ENCODE measurements at places on chromosomes 7 and 10.
A peak's percentile ranks its signal among the peaks of the same experiment; 100 is the strongest.

- DNase-seq: no peak
These were observed 29.5 kb downstream of the DPY19L1 start for GRCh38 chr7:35007768-35008167.

DNA sequence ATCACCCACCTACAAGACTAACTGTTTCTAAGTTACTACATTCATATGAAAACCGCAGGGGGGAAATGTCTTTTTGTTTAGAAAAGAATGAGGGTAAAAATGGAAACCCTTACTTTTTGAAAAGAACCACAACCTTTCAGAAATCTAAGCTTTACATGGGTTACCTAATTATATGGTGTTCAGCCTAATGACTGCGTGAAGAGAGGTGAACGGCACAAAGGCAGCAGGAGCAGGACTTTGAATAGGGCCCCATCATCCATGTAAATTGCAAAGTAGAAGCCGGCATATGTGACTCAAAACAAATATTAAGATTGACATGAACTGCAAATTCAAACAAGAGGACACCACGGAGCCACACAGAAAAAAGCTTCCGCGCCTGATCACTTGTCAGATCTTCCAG lies 25.1 kb downstream of the NEBL start:
- no peak for DNase-seq

GRCh38 chr7:116772423-116772863 lies 89.9 kb upstream of the CAPZA2 start:
- DNase-seq: no peak

GRCh38 chr7:148921806-148922205 lies 37.7 kb upstream of the EZH2 start:
- no peak for DNase-seq

DNA sequence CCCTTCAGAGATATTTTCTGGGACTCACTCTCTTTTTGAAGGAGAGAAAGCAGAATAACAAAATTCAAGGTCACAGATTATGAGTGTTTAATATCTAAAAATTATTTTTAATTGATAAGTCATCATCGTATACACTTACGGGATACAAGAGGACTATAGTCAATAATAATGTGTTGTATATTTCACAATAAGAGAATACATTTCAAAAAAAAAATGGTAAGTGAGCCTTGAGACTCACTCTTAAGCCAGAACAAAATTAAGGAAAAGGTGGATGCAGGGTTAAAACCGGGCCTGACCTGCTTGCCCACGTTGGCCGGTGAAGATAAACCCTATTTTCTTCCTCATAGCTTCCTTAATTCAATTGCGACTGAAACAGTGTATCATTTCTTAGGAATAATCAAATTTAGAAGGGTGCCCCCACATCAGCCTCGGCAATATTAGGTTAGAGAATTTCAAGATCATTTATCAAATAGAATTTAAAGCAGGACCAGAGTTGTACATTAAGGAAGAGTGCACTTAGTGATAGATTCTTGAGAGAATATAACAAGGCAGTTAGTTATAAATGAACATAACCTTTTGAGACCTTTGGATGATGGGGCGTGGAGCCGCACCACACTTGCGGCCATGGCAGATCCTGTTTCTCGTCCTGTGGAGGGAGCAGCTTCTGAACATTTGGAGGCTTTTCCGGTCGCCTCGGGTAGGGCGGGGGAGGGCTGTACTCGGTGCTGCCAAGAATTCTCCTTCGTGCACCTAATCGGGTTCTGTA lies 321.8 kb downstream of the PAXIP1 start:
- DNase-seq: no peak

DNA sequence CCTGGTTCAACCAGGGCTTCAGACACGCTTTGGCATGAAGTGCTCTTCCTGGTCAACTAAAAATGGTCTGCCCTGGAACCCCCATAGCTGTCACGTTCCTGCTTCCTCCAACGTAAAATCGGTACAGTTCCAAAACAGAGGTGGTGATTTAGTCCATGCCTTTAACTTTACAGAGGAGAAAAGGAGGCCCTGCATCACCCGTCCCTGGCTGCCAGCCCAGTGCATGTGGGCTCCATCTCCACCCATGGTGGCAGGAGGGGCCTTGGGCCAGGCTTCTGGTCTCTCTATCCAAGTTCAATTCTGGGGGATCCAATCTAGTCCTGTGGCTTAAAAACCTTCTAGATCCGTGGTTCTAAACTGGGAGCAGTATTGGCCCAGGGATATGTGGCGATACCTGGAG lies 18.7 kb downstream of the ECHDC3 start:
- no peak for DNase-seq

DNA sequence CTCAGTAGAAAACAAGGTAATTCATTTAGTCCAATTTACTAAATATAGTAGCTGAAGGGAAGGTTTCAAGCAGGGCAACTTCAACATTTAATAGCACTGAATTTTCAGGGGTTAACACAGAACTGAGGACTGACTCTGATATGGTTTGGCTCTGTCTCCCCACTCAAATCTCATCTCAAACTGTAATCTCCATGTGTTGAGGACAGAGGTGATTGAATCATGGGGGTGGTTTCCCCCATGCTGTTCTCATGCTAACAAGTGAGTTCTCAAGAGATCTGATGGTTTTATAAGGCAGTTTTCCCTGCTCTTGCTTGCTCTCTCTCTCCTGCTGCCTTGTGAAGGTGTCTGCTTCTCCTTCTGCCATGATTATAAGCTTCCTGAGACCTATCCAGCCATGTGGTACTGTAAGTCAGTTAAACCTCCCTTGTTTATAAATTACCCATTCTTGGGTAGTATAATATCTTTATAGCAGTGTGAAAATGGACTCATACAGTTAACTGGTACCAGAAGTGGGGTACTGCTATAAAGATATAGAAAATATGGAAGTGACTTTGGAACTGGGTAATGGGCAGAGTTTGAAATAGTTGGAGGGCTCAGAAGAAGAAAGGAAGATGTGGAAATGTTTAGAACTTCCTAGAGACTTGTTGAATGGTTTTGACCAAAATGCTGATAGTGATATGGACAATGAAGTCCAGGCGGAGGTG lies 9.8 kb upstream of the UMAD1 start:
- no peak for DNase-seq

DNA sequence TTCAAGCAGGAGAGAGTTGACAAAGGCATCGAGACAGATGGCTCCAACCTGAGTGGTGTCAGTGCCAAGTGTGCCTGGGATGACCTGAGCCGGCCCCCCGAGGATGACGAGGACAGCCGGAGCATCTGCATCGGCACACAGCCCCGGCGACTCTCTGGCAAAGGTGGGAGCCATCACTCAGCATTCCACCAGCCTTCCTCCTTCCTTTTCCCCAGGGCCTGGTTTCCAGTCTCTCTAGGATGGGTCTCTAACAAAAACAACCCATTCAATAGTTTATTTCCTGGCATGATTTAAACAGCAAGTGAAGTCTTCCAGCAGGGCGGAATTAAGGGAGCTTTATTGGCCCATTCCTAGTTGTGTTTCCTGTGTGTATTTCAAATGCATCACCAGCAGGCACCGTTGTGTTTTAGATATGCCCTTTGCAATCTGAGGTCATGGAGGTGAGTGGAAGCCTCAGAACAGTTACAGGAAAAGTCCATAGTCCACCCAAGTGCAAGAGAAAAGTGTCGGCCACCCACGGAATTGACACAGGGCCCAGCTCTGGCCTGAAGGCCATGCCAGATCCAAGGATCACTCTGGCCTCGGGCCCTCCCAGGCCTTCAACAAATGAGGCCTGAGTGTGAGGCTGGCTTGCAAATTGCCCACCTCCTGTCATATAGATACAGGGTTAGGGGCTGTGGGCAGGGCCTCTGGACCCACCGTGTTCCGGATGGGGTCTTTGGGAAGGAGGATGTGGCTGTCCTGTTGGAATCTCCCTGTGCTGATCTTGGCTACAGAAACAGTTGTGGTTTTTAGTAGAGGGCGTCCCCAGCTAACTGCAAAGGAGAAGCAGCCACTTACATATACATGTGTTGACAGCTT lies 46.9 kb upstream of the TRIM8 start:
- DNase-seq: no peak

DNA sequence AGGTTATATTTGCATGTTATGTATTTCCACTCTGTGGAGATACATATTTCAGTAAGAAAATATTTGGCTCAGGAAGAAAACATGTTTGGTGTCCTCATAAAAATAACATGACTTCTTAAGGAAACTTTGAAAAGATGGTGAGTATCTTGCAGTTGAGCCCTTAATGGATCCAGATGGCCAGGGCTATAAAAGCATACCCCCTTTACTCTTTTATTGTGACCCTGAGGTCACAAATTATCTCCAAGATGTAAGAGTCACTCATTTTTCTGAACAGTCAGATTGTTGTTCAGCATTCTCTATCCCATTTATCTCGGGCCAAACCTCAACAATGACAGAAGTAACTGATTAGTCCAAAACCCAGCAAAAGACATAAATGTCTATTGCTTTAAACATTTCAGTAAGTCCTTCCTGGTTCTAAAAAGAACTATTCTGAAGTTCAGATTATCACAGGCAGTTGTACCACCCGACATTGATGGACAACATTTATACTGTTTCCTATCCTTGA lies 539.4 kb downstream of the PARD3 start:
- no peak for DNase-seq

DNA sequence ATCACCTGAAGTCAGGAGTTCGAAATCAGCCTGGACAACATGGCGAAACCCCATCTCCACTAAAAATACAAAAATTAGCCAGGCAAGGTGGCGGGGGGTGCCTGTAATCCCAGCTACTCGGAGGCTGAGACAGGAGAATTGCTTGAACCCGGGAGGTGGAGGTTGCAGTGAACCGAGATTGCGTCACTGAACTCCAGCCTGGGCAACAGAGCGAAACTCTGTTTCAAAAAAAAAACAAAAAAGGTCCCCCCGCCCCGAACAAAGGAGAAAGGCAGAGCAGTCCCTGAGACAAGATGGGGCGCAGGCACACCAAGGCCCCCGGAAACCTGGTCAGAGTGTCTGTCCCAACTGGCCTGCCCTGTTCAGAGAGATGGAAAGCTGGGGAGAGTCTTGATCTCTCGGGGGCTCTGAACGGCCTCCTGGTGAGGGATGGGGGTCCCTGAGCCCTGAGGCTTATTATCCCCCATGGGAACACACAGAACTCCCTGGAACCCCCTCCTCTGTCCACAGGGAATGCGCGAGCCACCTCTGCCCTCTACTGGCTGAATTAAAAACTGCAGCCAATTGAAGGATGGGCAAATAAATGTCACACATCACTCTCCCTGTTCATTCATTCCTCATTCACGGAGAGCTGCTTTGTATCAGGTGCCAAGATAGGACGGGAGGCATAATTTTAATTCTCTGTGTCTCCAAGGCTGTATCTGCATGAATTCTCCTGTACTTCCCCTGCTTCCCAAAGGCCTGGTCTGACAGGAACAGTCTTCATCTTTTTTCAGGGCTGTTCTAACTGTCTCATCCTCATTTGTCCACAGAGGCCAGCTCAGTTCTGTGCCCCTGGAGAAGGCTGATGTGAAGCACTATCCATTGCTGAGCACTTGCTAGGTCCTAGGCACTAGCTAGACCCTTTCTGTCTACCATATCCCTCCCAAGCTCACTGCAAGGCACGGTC lies 28.9 kb downstream of the MAT1A start:
- DNase-seq: peak; percentile 4

DNA sequence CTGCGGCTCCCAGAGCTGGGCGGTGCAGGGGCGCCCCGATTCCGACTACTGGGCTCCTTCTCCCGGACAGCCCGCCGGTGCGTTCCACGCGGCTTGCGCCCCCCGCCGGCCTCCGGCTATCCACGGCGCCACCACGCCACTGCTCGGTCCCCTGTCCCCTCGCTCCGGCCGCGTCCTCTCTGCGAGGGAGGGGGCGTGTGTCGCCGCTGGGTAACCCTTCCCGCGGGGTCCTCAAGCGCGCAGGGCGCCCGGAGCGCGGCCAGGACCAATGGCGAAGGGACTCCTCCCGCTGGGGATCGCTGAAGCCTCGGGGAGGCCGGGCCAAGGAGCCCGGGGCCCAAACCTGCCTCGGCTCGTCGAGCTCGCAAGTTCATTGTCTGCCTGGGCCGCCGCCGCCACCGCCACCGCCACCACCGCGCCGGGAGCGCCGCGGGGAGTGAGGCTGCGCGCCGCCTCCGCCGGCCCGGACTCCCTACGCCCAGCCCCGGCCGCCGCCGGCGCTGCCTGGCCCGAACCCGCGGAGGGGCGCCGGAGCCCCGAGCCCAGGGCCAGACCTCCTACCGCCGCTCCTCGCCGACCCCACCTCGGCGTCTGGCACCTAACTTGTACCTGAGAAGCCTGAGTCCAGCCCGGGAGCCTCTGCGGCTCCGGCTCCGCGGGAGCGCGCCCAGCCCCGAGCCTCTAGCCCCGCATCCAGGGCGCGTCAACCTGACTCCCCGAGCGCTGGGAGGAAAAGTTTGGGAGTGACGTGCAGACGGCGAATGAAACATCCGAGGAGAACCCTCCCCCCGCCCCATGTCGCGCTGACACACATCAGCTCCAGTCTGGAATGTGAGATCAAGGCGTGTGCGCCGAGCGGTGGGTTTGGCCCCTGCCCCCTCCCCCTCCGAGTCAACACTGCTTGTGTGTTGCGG lies at the start of gene CHST15:
Gene CHST15 (minus strand): TSS at position 739 of the 914 bp plus-strand sequence. CDS start 47,386 bp downstream, outside the sequence.
- no peak for DNase-seq

DNA sequence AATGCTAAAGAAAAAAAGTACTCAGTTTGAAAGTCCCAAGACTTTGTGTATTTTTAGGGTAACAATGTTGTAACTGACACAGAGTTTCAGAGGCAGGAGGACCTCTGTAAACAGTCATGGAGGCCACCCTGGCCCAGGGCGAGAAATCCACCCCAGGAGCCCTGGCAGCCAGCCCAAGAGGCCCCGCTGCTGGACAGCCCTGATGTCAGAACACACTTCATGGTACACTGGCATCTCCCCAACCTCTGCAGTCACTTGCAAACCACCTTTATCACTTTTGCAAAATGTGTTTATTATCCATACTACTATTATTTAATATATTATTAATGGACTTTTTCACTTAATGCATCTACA lies 30.2 kb downstream of the C10orf143 start:
- no peak for DNase-seq

GRCh38 chr7:78905436-78905835 lies 548.0 kb downstream of the MAGI2 start:
- no peak for DNase-seq

DNA sequence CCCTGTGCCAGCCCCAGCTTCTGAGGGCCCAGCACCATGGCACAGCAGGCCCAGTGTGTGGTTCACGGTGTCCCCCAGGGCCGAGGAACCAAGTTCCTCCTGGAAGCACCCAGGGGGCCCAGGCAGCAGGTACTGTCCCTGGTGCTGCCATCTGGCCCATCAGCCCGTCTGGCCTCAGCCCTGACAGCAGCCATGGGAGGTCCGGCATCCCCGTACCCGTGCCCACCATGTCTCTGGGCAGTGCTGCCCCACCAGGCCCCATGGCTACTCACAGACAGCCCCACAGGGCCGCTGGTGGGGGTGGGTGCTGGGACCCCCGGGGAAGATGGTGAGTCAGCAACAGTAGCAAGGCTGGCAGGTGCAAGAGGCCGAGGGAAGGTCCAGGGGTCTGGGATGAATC lies 32.8 kb downstream of the STK32C start:
- no peak for DNase-seq

DNA sequence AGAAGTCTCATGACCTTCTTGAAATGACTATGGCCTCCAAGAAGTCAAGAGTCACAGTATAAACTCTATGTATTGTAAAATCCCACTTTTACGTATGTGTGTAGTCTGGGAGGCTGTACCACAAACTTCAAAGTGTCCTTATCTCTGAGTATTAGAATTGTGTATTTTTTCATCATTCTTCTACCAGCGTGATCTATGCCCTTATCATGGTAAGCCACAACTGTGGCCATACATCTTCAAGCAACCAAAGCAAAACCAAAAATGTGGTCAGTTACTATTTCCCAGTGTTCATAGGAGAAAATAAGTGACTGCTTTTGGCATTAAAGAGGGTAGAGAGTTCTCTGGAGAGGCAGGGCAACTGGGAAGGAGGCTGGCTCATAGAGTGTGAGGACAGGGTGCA lies 42.8 kb downstream of the SPOCK2 start:
- no peak for DNase-seq

- no peak for DNase-seq
These were observed 106.8 kb downstream of the GALNT17 start for GRCh38 chr7:71238581-71239295.
